NCI-H510A treated with DMSO at 0.1 percent for 48 hours (cell line): ENCODE measurements at places on chromosomes 6 and 20.

GRCh38 chr20:14879020-14879697, 541.7 kb upstream of the FLRT3 start:
- DNase-seq = peak; percentile 70

- no peak for DNase-seq
Measured at GRCh38 chr6:353642-354614, 37.6 kb upstream of the IRF4 start.

DNA sequence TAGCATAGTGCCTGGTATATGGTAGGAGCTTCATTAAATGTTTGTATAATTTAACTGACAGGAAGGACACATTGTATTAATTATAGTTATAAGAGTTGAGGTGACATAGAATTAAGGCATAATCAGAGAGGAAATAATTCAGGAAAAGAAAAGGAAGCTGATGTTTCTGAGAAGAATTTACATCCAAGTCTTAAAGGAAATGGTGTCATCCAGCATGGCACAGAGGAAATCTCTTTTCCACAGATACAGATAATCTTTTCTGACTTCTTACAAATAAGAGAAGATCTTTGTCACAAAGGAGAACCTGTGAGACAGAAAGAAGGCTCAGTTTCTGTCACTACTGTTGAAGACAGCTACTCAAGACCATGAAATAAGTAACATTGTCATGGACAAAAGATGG, 222.5 kb downstream of the GJA1 start:
- no peak for DNase-seq

GRCh38 chr20:23284009-23284408, 66.6 kb upstream of the NXT1 start:
- no peak for DNase-seq

GRCh38 chr6:128131036-128131435, 230.2 kb upstream of the THEMIS start:
- DNase-seq = no peak

DNA sequence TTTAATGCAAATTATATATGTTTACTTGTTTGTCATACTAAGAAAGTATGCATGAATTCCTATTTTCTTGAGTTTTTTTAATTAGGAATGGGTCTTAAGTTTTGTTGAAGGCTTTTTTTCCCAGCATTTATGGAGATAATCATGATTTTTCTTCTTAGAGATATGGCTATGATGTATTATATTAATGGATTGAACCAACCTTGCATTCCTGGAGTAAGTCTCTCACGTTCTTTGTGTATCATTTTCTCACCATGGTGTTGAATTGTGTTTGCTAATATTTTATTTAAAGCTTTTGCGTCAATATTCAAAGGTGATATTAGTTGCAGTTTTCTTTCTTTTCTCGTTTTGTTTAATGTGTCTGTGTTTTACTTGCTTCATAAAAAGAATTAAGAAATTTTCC, 48.4 kb upstream of the SLC35D3 start:
- no peak for DNase-seq

DNA sequence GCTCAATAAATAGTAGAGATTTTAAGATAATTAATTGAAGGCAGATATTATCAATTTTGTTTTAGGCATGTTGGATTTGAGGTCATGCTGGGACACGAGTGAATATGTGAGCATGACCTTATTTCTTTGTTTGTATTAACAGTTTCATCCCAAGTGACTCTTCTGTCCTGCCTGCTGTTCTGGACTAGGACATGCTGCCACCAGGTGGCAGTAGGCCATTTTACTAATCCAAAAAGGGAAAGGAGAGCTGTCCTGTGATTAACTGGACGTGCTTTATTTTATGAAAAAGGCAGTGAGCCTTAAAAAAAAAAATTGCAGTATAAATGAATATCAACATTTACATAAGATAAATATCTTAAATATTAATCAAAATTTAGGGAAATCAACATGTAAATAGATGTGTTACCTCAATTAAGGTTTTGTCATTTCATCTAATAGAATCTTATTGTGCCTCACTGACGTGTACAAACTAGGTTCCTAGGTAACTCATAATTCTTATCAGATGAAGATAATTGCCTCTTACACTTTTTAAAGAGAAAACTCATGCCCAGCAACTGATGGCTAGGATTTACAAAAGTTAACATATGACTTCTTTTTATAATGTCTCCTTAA, 49.8 kb downstream of the FRK start:
- DNase-seq = peak; percentile 33
